ENCODE measurements at places on chromosomes 2 and 18.

DNA sequence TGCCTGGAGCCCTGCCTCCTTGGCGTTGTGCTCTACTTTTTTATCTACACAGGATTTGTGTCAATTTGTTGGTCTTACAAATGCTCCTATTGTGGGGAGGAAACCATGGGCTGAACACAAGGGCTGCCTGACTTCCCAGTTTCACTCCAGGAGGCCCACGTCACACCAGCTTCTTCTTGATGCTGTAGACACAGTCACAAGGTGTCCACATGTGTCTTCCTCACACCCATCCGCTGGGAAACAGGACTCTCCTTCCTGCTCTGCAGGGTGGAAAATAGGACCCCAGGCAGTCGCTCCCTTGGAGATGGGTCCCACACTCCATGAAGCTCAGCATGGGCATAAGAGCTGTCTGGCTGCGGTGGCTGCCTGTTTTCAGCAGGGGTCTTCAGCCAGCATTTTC lies 468.2 kb downstream of the EPHA4 start:
- DNase-seq, result no peak

DNA sequence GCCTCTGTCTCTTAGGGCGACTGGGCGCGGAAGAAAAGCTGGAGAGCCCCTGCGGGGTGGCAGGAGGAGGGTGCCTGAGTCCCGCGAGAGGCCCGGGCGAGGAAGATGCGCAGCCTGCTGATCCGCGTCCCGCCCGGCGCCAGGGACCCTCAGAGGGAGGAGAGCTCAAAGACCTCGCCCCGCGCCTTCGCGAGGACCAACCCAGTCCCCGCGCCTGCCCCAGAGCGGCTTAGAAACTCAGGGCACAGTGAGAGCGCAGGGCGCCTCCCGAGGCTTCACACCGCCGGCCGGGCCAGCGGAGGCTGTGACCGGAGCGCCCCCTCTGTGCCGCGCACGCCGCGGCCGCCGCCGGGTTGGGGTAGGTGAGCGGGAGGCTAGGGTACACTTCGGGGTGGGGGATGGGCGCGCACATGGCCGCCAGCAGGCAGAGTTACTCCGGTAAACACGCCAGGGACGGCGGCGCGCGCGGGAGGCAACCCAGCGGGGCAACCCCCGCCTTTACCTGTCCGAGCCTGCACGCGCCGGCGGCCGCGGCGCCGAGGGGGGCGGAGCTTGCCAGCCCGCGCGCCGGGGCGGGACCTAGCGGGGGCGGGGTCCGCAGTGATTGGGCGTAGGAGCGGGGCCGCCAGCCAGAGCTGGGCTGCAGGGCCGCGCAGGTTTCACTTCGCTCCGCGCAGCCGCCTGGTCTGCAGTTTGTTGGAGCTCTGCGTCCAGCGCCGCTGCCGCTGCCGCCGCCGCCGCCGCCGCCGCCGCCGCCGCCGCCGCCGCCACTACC lies at the start of gene BCL2L11:
Gene BCL2L11 (plus strand): TSS at position 662 of the 775 bp plus-strand sequence. CDS start 2,832 bp downstream, outside the sequence.
- peak; percentile 77 for DNase-seq

DNA sequence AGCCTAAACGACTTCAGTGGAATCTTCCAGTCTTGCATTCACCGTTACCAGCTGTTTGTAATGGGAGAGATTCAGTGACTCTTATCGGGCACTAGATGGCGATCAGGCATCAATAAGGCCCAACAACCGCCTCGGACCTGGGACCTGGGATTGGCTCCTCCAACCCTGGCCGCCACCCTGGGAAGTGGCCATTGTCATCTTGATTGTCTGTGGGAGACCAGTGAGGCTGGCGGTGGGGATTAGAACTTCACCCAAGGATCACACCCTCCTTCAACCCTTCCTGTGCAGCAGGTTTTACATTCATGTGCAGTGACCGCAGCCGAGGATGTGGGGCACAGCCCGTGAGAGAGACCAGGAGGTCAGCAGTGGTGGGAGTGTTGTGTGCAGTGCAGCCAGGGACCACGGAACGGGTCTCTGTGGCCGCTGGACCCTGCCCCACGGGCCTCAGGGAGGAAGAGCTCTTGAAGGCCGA lies 85.3 kb downstream of the SPP2 start:
- peak; percentile 7 for DNase-seq

- no peak for DNase-seq
Observed at GRCh38 chr2:213066443-213066743, 85.0 kb downstream of the IKZF2 start.

- no peak for DNase-seq
Observed at GRCh38 chr2:31287654-31288053, 53.7 kb downstream of the EHD3 start.

DNA sequence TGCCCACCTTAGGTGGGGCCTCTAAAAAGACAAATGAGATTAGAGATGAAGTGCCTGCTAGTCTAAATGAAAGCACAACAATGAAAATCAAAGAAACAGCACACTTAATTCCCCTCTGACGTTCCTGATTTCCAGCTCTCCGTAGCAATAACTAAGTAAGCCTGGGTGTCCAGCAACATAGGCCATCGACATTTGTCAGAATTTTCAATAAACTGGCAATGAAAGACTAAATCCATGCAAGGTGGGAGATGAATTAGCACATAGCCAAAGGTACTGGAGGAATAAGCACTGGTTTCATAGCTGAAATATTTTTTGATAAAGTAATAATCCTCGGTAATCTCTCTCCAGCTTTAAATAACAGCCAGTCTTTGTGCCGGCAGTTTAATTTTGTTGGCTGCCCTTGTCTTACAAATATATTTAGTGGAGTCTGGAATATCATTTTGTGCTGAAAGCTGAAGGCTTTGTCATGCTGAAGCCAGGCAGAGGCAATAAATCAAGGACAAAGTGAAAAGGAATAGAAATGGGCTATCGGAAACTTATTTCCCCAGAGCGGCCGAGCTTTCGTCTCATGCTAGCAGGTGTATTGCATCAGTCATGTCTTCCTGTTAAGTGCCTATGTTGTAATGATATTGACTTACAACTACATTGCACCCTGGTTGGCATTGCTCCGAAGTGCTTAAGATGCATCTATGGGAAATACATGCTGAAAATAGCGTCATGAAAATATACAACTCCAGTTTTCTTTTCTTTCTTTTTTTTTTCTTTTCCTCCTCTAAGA lies 790.1 kb downstream of the CNTNAP5 start:
- DNase-seq, result no peak

GRCh38 chr2:241818943-241819270 lies 9.9 kb downstream of the NEU4 start:
- no peak for DNase-seq

GRCh38 chr2:177666408-177666807 lies 273.8 kb downstream of the AGPS start:
- DNase-seq, result no peak

DNA sequence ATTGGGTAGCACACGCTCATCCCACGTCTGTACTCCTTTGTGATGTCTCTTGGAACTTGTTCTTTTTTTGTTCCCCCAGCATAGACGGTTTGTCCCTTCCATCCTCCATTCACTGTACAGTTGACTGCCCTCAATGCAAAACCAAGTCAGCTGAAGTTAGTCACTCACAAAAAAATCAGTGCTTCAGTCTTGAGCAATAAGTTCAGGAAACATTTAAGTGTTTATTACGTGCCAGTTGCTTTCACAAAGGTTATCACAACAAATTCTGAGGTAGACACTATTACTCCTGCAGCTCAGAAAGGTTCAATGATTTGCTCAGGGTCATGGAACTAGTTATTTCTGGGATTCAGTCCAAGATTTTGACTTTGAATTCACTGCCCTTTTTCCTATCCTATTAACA lies 102.2 kb downstream of the PDE1A start:
- DNase-seq, result no peak

DNA sequence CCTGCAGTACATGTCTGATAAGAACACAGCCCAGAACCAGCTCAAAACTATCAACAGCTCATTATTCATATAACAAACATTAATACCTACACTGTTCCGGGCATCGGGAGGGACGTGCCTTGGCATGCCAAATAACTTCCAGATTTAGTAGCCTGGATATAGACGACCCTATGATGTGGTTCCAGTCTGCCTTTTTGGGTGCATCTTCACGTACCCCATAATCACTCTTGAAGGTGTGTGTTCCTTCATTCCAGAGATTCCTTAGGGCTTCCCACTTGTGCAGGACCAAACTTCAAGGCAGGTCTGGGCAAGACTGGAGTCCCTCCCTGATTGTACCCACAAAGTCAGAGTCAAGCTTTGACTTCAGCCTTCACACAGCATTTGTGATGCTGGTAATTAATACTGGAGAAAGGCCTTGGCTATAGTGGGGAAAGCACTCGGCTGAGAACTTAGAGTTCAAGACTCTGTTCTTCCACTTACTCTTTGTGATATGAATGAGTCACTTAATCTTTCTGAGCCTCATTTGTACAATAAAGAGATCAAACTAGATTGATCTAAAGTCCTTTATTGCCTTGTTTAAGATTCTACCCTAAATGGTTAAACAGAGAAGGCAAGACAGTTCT lies 27.7 kb upstream of the SPATS2L start:
- no peak for DNase-seq

DNA sequence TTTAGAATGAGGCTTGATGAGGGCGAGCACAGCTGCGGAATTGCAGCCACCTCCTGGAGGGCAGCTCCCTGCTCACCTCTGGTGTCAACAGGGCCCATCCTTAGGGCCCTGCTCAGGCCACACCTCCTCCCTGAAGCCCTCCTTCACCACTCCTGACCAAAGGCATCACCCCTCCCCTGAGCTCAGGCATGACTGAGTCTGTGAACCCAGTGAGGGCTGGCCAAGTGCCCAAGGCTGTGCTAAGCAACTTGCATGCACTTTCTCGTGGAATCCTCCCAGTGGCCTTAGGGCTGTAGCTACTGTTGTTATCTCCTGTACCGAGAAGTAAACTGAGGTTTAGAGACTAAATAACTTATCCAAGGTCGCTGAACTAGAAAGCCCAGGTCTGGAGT lies 101.7 kb downstream of the KLHL29 start:
- no peak for DNase-seq
